ENCODE measurements at places on chromosomes 12 and 14.

DNA sequence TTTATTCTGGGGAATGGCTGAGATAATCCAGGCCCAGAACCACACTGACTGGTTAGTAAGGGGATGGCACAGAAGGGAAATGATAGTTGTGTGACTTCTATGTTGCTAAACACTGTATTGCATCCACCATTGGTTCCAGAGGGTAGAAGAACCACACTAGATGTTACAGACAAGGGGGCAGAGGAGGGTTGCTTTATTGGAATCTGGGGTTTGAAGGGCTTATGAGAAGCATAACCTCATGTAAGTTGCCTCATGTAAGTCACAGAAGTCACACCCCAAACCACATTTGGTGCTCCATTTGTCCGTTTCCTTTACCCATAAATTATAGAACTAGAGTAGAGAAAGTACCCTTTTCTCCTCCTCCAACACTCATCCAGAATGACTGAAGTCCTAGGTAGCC is 5.5 kb upstream of the PSMA6 start:
- DNase-seq, result no peak

DNA sequence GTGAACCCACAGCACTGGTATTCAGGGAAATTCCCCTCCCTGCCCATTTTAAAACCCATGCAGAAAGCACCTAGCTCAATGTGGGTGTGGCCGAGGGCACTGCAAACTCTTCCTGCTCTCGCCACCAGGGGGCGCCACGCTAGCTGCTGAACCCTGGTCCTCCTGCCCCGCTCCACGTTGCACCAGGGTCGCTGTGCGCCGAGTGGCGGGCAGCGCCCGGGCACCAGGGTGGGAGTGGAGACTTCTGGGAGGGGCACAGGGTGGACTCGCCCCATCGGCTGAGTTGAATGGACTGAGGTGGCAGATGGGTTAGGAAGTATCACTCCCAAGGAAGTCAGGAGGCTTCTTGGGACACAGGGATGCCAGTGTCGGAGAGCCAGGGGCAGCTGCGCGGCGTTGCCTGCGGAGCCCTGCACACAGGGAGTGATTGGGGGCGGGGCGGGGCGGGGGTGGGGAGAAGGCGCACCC is 48.1 kb upstream of the BCL11B start:
- DNase-seq, result peak; percentile 58

- DNase-seq, result no peak
These were observed 35.3 kb downstream of the CD9 start for GRCh38 chr12:6235499-6235898.

GRCh38 chr12:27013611-27014084 is 536 bp downstream of the TM7SF3 start:
- peak; percentile 61 for DNase-seq

GRCh38 chr14:54299410-54300363 is 97.1 kb upstream of the CDKN3 start:
- no peak for DNase-seq

- DNase-seq, result no peak
These were observed 29.2 kb downstream of the DYRK4 start for GRCh38 chr12:4591180-4591687.

DNA sequence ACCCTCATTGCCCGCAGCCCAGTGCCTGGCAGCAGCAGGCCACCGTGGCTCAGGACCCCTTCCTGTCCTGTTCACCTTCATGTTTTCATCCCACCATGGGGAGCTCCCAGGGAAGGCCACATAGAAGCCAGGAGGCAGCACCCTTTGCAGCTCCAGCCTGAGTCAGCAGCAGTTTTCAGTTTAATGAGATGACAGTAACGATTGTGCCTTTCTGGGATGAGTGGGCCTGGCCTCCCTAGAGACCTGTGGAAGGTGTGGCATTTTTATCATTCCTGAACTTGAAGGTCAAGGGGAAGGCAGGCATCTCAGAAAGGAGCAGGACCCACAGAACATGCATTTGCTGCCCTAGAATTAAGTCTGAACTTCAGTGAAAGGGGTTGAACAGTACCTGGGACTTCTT is 532.8 kb downstream of the FUT8 start:
- no peak for DNase-seq

DNA sequence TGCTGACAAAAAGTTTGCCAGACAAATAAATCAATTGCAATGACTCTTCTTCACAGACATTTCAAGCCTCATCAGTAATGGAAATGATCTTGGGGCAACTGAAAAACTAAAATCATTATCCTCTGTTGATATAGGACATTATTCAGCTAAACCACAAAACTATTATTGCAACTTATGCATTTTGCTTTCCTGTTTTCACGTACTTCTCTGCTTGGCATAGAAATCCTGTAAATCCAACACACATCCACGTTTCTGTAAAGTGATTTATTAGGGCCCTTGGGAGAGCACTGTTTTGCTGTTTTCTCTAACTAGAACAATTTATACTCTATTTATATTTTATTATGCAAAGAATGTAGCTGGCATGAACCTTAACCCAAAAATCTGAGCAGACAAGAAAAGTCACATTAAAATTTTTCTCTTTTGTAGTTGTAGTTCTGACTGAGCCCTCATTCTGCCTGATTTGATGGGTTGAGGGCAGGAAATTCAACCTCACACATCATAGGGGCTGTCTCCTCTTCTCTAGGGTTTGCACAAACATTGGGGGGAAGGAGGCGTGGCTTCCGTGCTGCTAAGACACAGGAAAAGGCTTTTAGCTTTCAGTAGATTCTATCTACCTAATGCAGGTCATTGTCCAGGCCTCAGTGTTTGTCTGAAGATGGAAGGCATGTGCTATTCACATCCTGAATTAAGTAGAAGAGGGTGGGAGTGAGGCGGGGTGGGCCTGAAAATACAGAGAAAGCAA is 11.5 kb upstream of the NUP107 start:
- no peak for DNase-seq

DNA sequence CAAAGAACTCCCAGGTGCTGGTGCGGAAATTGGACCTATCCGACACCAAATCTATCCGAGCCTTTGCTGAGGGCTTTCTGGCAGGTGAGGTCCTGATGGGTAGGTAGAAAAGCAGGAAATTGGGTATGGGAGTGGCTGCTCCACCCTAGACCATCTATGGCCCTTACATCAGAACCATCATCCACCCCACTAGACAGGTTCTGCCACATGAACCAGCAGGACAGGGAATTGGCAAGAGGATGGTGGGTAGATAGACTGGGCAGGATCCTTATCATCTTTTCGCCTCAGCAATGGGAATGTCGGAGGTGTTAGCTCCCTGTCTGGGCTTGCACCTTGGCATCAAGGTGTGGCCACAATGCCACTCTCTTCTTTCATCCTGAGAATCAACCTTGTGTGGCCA is 23.5 kb downstream of the RDH12 start:
- no peak for DNase-seq
